Vagina (tissue), 2 donors: ENCODE measurements at places on chromosomes 12 and 14.
A peak's percentile ranks its signal among the peaks of the same experiment; 100 is the strongest.

DNA sequence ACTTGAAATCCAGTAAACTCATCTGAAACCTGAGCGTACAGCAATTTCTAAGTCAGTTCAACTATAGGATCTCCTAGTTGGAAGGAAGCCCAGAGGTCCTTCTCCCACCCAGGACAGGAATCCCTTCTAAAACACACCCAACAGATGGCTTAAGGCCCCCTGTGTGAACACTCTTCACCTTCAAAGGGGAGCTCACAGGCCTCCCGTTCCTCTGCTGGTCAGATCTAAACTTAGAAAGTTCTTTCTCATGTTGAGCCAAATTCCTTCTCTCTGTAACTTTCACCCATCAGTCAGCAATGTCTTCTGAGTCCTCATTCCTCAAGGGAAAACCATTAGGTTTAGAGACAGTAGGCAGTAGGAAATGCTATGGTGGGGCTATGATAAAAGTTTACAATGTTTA is 355.2 kb downstream of the PCNX1 start:
- no peak overlapping the region for H3K4me3 ChIP-seq
- no peaks in the 10 kb centered on the region for H3K4me1 ChIP-seq
- H3K27ac ChIP-seq: no peak overlapping the region
- DNase-seq: no peak

DNA sequence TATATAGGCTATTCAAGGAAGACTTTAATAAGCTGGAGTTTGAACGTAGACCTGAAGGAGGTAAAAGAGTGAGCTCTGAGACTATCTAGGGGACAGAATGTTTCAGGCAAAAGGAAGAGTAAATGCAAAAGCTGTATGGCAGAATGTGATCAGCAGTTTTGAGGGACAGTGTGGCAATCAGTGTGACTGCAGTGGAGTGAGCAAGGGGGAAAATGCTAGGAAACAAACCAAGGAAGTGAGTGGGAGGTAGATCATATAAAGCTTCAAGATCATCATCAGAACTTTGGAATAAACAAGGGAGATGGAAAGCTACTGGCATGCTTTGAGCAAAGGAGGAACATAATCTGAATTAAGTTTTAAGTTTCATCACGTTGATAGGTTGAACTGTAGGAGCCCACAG is 67.5 kb upstream of the BTG1 start:
- H3K4me3 ChIP-seq: no peak overlapping the region
- no peaks in the 10 kb centered on the region for H3K27me3 ChIP-seq
- H3K4me1 ChIP-seq: peaks cover 9% of the 10 kb centered on the region

- H3K27ac ChIP-seq: no peak overlapping the region
- H3K4me1 ChIP-seq: no peaks in the 10 kb centered on the region
- H3K36me3 ChIP-seq: no peaks in the 10 kb centered on the region
- no peaks in the 10 kb centered on the region for H3K27me3 ChIP-seq
- no peak overlapping the region for H3K4me3 ChIP-seq
- DNase-seq: no peak
Observed at GRCh38 chr12:7542046-7542445, 38.5 kb upstream of the CD163 start.

DNA sequence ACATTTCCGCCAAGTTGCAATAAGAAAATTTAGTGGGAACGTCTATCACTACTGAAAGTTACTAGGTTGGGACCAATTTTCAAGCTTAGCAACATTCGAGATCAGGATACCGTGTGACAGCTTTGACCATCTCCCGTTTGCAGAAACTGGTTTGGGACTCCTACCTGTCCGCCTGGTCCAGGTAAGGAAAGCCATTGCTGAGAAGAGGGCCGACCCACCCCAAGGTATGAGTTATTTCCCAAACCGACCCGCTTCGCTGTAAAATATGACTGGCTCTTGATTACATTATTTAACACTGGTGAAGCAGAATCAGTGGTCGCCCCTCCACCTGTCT is 271 bp downstream of the DNAI7 start:
- H3K4me3 ChIP-seq: peak overlapping the region; percentile 79
- DNase-seq: no peak
- no peaks in the 10 kb centered on the region for H3K36me3 ChIP-seq

DNA sequence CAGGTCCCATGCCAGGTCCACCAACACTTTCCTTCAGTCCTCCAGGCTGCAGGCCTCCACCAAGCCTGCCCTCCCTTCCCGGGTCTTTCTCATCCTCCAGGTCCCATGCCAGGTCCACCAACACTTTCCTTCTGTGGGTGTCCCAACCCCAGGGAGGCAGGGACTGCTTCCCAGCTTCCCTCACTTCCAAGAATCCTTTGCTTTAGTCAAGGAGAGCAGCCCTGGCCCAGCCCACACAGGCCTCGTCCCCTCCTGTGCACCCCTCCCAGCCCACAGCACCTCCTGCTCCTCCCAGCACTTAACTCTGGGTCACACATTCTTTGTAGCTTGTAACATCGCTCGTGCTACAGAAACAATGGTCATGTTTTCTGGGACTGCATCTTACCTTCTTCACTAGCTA is 72.9 kb downstream of the TESC start:
- no peak overlapping the region for H3K4me3 ChIP-seq
- H3K4me1 ChIP-seq: no peaks in the 10 kb centered on the region
- no peak for DNase-seq
- no peaks in the 10 kb centered on the region for H3K36me3 ChIP-seq
- no peak overlapping the region for H3K27ac ChIP-seq

GRCh38 chr12:130203151-130203550 is 40.9 kb downstream of the FZD10 start:
- H3K27ac ChIP-seq: no peak overlapping the region
- H3K4me3 ChIP-seq: no peak overlapping the region
- H3K27me3 ChIP-seq: no peaks in the 10 kb centered on the region

DNA sequence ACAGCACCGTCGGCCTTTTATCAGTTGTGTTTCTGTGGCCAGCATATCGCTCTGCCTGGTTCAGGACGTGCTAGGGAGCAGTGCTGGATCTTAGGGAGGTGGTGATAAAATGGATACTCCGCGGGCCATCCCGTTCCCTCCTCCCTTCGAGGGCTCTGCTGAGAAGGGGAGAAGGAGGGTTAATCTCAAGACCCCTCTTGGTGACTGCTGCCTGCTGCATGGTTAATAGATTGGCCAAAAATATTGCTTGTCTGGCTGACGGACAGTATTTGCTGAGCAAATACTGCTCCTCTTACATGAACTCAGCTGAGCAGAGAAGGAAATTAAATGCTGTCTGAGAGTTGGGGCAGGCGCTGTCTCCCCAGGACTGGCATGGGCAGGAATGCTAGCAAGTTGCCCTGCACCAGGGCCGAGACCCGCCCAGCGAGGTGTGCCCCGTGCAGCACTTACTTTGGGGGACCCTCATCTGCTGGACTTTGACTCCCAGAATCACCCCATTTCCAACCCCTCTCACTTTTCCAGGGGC is 1.2 kb downstream of the FBRSL1 start:
- no peaks in the 10 kb centered on the region for H3K27me3 ChIP-seq
- no peak for DNase-seq
- H3K4me3 ChIP-seq: peak overlapping the region; percentile 72
